ENCODE measurements at places on chromosomes 12 and 14.

DNA sequence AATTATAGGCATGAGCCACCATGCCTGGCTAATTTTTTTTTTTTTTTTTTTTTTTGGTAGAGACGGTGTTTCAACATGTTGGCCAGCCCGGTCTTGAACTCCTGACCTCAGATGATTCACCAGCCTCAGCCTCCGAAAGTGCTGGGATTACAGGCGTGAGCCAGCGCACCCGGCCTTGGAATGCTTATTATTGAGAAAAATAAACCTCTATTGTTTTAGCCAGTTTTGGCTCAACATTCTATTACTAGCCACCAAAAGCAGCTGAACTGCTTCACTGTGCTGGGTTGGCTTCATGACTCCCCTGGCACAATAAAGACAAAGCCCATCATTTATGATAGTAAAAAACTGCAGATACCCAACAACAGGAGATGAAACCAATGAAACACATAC lies 93.5 kb upstream of the CEP83 start:
- no peak for DNase-seq

GRCh38 chr12:67649570-67650387 lies 1.2 kb downstream of the DYRK2 start:
- DNase-seq, result peak; percentile 71

GRCh38 chr12:3572560-3572959 lies 81.6 kb downstream of the PRMT8 start:
- DNase-seq, result no peak

GRCh38 chr12:124148481-124149273 lies 146.2 kb upstream of the RFLNA start:
- no peak for DNase-seq

DNA sequence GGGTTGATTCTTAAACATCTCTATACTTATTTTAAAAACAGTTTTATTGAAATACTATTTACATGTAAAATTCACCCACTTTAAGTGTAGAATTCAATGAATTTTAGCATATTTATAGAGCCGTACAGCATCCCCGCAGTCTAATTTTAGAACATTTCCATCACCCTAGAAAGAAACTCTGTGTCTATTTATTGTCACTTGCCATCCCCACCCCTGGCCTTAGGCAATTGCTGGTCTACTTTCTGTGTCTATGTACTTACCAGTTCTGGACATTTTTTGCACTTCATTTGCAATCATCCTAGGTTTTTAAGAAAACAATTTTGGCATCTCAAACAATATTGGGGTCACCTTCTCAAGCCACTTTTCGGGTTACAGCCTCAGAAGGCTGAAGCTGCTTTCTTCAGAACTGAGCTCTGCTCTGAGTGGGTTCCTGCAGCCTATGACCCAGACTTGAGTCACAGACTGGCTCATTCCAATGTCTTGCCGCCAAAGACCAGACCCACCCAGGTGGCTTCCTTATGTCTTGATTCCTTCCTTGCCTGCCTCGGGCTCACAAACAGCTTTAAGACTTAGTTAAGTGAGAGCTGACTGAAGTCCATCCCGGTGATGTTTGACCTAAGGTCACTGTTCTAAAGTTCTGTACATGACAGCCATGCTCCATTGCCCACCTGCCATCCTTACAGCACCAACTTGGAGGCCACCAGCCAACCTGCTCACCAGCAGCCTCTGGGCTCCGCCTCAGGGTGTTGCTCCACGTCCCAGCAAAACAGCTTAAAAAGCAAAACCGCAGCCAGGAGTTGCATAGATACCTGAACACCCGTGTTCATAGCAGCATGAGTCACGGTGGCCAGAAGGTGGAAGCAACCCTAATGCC lies 131.5 kb downstream of the CHST11 start:
- no peak for DNase-seq

GRCh38 chr12:57893431-57894353 lies 47.2 kb upstream of the CTDSP2 start:
- peak; percentile 93 for DNase-seq

Data from Right ventricle myocardium inferior (tissue), 1 donor.